Cortex of kidney (tissue), 1 donor: ENCODE measurements at places on chromosomes 5 and 9.
A peak's percentile ranks its signal among the peaks of the same experiment; 100 is the strongest.

DNA sequence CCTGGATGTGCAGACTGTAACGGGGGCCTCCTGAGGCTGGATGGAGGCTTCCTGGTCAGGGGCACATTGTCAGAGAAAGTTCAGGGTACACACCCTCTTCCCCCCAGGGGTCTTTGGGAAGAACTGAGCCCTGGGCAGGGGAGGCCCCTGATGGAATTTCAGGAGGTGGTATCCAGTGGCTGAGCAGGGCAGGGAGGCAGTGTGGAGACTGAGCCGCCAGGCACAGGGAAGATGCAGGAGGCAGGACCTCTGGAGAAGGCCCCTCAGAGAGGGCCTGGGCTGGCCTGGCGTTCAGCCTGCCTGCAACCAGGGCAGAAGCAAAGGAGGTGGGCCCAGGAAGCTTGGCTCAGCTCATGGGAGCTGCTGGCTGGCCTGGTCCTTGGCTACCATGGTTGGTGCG lies 53.5 kb downstream of the GTF3C4 start:
- DNase-seq = no peak

GRCh38 chr5:148905541-148905940 lies 79.1 kb downstream of the ADRB2 start:
- no peak for DNase-seq

- no peak for DNase-seq
Observed at GRCh38 chr9:636931-637591, 204.4 kb upstream of the DMRT1 start.

DNA sequence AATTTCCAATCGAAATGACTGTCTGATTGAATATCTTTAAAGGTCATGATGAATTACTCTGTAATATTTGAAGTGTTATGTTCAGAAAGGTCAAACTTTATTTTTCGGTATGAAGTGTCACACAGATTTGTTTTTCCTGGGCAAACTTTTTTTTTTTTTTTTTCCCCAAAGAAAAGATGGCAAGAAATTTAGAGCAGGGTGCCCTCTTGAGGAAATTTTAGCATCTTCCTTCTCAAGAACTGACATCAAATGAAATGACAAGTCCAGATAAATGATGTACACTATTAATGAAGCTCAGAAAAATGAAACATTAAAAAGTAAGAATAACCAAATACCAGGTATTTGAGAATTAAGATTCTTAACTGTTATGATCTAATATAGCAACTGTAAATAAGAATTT lies 123.6 kb downstream of the INVS start:
- DNase-seq = no peak

- DNase-seq = no peak
Observed at GRCh38 chr5:136108180-136108611, 24.4 kb upstream of the SMAD5 start.

- DNase-seq = no peak
Observed at GRCh38 chr5:98763001-98763630, 10.3 kb upstream of the RGMB start.

DNA sequence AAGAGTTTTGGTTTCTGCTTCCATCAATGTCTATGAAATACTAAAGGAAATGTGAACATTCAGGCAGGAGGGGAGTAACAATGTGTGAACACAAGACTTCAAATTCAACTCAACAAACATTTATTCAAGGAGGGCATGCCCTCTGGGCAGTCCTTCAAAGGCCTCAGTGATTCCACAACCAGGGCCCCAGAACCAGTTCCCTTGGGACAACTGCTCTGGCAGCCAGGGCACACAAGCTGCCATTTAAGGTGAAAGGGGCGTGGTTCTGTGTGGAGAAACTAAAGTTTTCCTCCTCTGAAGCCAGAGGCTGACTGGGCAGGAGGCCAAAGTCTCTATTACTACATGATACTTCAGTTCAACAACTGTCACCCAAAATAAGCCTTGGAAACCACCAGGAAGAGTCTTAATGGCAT lies 3.2 kb downstream of the RBM18 start:
- no peak for DNase-seq

DNA sequence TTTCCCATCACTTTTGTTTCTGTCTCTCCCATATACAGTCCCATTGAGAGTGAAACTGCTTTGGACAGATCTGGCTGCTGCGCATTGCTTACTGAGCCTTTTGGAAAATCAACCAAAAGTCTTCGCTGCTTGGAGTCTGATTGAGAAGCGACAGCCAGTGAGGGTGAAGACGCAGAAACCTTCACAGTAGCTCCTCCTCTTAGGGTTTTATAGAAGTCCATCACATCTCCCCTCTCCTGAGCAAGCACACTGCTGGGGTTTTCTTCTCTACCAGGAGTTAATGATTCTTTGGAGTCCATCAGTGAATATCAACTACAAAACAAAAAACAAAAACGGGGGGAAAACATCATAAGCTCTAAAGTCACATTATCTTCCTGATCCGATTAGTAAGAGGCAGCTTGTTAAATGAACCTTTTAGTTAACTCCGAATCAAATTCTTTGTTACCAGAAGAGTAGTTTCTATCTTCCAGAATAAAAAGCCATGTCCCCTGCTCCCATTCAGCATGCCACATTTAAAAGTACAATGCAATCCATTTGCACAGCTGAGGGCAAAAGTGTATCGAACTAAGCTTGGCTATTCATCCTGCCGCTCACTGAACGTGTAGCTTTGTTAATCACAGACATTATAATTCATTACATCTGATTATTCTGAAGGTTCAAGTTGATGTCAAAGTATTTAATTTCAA lies 2.8 kb downstream of the NR3C1 start:
- no peak for DNase-seq

GRCh38 chr5:37015795-37016666 lies 139.5 kb downstream of the NIPBL start:
- DNase-seq = no peak

GRCh38 chr9:134360897-134361296 lies 34.6 kb downstream of the RXRA start:
- DNase-seq = no peak

- DNase-seq = no peak
Observed at GRCh38 chr9:35470894-35471293, 19.0 kb upstream of the RUSC2 start.

DNA sequence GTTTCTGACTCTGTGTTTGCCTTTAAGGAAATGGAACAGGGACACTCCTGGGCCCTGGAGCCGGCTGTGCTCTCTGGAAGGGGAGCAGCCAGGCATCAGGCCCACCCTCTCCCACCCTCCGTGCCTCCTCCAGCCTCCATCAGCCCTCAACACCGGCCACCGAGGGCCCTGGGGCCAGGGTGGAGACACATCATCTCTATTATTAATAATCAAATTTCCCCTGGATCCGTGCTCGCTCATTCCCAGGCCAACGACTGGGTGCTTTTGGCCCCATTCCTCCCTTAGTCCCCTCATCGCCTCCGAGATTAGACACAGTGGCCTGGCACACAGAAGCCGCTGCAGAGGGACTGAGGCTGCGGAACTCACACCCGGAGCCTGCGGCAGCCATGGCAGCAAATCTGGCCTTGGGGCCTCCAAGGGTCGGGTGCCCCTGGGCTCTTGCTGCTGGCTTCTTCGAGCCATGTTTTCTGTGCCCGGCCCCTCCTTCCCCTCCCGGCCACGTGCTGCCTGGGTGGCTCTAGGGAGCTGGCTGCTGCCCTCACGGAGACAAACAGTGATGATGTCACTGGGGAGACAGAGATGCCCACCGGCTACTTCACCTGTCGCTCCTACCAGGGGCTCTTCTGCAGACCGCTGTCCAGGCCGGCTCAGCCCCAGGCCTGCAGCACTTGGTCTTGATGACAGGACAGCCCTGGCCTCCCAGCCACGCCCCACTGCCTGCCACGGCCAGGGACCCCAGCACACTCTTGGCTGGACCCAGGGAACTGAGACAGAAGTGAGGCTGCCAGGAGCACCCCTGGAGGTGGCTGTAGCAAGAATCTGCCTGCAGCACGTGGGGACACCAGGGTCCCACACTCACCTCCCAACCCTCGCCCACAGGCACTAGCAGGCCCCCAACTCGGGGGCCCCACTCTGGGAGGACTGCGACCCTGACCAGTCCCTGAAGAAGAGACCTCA lies 76.6 kb upstream of the PPP1R26 start:
- no peak for DNase-seq

DNA sequence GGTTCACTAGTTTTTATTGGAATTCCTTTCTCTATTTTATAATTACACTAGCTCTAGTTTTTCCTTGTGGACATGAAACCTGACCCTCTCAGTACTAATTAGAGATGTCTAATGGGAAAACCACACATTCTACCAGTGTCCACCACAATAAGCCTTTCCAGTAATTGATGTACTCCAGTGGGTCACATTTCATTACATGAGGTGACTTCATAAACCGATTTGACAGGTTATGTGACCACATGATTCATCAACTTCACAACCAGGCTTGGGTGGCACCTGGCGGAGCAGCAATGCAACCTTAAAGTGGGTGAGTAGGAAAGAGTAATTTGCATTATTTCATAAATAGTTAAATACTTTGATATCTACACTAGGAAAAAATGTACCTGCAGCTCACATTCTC lies 284.2 kb upstream of the ADAMTS16 start:
- no peak for DNase-seq

DNA sequence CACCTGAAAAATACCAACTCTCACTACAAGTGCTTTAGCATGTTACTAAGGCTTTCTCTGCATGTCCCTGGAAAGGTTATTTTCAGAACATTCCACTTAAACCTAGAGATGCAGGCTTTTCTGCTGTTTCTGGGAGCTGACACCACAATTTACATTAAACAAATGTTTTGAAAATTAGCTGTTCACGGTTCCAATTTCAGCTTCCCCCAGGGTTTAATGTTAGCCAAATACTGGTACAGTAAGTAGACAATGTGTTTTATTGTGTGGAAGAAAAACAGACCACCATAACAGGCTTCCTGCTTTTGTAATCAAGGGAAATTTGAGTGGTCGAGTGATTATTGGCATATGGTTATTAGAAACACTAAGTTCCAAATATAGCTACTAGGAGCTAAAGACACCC lies 32.0 kb downstream of the MACROH2A1 start:
- DNase-seq = no peak

- DNase-seq = no peak
Observed at GRCh38 chr9:93669116-93669957, 93.0 kb downstream of the PHF2 start.

DNA sequence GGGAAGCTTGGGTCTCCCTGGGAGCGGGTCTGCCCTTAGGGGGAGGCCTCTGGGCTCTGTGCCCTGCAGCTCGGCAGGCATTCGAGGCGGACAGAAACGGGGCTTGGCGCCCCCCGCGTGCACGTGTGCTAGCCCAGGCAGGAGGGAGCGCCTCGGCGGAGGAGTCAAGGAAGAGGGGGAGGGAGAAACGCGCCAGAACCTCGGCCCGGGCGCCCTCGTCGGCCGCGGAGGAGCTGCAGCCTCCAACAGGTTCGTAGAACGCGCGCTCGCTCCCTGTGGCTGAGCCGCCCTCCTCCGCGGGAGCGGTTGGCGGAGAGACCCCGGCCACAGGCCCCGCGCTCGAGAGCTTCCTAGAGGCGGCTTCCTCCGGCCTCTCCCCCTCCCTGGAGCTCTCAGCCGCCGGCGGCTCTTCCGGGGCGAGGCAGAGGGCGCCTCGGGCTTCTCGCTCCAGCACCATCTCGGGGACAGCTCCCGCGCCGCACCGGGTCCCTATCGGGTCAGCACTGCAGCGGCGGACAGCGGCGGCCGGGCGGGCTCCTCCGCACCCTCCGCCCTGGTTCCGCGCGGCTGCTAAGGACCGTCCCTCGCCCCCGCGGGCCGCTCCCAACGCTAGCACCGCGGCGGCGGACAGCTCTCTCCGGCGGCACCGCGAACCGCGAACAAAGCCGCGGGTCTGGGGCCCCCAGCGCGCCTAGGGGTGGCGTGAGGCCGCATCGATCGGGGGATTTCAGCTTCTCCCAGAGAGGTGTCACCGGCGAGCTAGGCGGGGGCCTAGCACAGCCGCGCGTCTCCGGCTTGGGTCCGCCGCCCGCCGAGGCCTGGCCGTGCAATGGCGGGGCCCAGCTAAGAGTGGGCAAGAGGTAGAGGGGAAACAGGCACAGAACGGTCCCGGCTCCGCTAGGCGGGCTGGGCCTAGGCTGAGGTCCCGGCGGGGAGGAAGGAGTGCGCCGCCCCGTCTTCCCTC lies 74.6 kb upstream of the CPLX2 start:
- DNase-seq = peak; percentile 20

DNA sequence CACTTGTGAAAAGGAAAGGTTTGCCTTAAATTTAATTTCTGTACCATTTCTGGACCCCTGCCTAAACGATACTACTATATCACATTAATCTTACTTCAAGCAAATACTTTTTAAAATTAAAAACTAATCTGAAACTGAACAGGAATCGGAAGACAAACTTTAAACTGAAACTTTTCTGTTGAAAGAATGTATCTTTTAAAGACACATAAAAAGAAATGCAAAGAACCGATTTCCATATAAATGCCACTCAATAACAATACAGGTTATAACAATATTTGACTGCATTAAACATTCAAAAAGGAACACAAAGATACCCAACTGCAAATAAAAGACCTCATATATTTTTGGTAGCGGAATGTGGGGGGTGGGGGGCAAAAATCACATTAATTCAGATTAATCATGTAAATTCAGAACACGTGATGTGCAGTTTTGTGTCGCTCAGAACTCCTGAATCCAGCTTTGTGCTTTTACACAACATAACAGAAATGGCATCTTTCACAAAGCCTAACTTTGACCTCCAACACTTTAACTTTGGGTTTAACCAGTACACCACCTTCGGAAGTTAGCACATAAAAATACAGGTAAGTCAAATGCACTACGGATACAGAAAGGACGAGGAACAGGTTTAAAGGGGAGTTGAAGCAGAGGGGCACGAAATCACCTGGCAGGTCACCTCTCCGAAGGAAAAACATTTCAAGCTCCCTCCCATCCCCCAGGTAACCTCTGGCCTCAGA lies 925 bp downstream of the LIFR start:
- no peak for DNase-seq

DNA sequence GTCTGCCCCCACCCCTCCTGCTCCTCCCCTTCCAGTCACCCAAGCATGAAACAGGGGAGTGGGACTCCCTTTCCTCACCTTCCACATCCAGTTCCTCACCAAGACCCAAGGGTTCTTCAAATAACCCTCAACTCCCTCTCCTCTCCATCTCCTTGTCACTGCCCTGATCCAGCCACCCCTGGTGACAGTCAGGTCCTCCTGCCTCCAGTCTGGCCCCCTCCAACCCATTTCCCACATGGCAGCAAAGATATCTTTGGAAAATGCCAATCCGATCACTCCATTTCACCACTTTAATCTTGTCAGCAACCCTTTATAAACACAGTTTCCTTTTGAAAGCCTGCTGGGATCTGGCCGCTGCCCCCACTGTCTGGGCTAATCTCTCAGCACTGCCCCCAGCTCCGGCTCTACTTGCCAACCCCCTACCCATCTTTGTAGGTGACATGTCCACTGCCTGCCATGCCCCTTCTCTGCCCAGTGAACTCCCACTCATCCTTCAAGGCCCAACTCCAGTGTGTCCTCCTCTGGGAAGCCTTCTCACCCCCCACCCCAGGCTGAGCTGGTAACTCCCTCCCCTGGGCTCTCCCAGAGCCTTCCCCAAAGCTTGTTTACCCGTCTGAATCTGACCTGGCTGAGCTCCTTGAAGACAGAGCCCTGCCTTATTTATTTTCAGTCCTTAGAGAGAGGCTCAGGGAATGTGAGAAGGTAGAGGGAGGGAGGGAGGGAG lies 781 bp upstream of the MYOZ3 start:
- DNase-seq = no peak
